Naive thymus-derived CD4-positive, alpha-beta T cell (primary cell): ENCODE measurements at places on chromosomes 2 and 18. TPM values are rescaled to one million over a fixed set of nuclear protein-coding genes. Genes with fewer than 3 reads are reported as not detected.

Gene WNT10A
- total RNA-seq: 4.2 TPM

DNA sequence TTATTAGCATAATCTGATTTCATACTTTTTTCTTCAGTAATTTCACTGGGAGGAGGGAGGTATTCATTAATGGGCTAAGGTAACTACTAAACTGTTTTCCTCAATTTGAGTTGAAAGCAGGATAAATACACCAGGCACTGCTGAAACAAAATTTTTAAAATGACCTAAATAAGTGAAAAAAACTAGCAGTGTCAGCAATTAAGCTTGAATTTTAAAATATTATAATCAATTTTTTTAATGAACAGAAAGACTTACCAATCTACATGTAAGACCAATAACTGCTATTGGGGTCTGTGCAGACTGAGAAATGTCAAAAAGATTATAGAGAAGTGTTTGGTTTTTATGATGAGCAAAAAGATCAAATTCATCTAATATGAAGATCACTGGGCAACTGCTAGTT, 68.4 kb downstream of the ORC4 start:
- no peak for DNase-seq

DNA sequence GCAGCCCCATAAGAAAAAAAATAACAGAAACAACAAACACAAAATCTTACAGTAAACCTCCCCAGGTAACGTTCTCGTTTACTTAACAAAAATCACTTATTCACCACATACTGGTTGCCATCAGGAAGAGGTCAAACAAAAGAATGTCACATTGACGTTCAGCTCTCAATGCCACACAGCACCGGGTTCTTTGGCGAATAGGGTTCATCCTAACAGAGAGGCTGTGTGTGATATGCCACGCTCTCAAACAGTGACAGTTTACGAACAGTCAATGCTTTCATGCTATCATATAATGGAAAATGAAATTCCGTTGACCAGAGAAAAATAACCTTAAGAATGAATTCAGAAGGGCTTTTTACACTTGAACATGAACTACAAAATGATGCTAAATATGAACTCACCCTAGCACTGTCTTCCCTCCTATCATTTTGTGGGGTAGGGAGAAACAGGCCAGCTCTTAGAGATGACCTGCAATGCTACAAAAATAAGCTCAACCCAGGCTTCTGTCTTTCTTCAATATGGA, 2.0 kb downstream of the TMEM163 start:
- no peak for DNase-seq

Gene HOXD12
- not detected for total RNA-seq

GRCh38 chr2:28709101-28709500, 42.5 kb upstream of the PPP1CB start:
- no peak for DNase-seq

Gene HOXD3
- not detected for total RNA-seq

Gene PID1
- total RNA-seq: 4.9 TPM

GRCh38 chr2:176205126-176205525, 16.7 kb downstream of the HOXD1 start:
- DNase-seq: no peak

DNA sequence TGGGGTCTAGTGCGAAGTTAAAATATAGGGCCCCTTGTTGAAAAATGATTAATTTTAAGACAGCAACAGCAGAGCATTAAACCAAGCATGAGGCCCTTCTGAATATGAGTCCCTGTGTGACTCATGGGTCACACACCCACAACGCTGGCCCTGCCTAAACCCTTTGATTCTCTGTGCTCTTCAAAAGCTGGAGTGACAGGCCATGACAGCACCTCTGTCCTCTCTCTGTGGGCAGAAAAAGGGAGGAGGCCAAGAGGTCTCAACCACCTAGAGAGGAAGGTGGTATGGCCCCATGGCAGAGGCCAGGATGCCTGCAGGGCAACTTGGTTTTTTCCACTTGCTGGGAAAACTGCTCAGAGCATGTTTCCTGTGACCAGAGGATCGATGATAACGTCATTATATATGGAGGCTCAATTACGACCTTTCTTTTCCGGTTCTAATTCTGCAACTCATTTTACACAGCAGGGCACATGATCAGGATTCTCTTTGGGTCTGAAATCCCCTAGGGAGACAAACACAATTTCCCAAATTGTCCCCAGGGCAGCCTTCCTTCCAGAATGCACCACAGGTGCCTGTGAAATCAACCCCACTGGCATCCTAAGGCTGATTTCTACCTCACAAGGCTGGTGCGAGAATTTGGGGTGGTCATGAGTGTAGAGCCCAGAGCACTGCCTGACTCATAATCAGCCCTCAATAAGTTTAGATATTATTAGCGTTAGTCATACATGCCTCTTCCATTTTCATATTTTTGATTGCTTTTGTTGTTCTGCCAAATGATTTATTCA, 102.0 kb upstream of the PPP1CB start:
- DNase-seq: no peak

DNA sequence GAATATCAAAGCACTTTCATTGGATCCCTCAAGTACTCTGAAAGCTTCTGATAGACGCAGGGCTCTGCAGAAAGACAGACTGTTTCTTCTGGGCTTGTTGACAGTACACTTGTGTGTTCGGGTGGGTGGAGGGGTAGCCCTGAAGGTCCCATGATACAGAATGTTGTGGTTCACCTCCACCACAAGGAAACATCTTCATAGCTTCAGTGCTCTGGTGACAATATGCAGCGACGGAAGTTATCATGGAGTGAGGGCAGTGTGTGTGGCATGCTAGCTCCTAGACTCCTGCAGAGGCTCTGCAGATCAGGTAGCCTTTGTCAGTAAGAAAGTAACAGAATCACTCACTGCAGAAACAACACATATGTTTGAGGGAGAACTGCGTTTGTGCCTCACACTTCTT, 90.7 kb downstream of the MEIS1 start:
- no peak for DNase-seq

Gene ALLC
- not detected for total RNA-seq

DNA sequence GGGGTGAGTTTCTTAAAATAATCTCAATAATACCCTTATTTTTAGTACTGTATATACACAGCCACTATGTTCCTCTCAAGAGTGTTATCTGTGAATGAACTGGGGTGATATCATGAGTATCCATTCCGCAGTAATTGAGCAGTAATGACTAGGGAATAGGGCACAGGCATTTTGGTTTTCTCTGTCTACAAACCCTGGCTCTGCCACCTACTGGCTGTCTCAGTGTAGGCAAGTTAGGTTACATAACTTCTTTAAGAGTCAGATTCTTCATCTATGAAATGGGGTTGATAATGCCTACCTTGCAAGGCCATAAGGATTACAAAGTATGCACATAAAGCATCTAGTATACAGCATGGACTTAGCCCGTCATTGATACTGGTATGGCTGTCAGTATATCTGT, 555.8 kb downstream of the NRXN1 start:
- DNase-seq: no peak

Gene LYPD6
- not detected for total RNA-seq

Gene C2orf80
- total RNA-seq: not detected

Gene SPP2
- not detected for total RNA-seq

Gene ARHGEF33
- not detected for total RNA-seq

DNA sequence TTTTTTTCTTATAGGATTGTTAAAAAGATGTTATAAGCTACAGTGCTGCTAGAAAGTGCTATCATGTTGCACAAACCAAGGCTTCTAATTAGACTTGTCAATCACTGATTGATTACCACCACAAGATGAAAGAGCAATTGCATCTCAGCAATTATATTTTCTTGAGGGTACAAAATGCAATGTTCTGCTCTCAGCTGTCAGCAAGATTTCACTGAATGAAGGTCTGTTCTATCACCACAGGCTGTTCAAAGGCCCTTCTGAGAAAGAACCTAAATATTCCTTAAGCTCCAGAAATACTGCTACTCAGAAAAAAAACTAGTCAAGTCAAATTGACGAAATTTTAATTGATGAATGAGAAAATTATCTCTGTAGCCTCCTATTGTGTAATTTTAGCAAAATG, 301.9 kb upstream of the KYNU start:
- no peak for DNase-seq

GRCh38 chr2:48754874-48755273, 650 bp downstream of the LHCGR start:
- no peak for DNase-seq

GRCh38 chr18:50928551-50928950, 39.3 kb upstream of the ELAC1 start:
- DNase-seq: no peak

DNA sequence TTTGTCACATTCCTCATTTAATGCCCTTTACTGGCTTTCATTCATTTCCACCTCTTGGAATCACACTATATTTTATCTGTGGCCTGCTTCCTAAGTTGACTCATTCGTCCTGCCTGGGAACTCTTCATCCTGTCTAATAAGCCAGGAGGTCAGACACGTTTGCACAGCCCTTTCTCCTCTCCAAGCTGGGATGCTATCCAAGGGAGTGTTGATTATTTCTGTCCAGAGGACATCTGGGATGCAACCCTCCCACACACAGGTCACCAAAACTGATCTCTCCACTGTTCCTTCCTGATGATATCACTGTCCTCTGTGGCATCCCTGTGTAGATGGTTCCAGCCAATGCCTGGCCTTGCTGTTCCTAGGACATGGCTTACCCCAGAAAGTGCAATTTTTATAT, 79.8 kb upstream of the NOSTRIN start:
- no peak for DNase-seq

DNA sequence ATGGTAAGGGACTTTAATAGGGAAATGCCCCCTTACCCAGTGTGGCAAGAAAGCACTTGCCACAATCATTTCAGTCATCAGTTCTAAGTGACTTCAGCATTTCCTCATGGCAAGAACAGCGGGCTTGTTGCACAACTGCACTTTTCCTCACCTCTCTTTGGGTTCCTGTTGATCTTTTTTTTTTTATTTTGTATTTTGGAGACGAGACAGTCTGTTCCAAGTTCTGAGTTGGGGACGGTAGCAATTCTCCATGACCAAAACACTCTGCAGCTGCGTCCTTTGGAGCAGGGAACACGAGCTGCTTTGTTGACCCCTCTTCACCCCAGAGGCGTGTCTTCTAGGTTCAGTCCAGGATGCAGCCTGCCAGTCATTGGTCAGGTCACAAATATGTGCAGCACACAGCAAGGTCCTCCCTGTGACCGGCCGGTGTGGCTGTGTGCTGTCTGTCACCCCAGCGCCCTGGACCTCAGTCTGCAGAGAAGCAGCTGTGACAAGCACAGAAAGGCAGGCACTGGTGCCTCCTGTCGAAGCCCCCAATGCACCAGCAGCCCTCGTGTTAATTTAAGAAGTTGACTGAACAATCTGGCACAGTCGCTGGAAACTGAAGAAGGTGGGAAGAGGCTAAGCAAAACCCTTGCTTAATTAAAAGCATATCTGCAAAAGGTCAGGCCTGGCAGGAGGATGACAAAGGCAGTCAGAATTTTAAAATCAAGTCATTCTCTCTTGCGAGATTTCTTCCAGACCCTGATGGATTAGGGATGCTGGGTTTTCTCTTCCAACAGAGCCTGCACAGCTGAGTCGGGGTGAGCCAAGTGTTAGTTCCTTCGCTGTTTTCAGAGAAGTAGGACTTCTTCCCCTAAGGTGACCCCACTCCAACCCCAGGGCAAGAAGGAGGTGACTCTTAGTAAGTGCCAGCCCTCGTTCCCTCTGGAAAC, 96.7 kb upstream of the COPS8 start:
- no peak for DNase-seq

Gene CRYGD
- total RNA-seq: not detected

Gene RASGRP3
- total RNA-seq: 7.1 TPM

GRCh38 chr2:60621688-60622429, 68.4 kb upstream of the BCL11A start:
- no peak for DNase-seq

DNA sequence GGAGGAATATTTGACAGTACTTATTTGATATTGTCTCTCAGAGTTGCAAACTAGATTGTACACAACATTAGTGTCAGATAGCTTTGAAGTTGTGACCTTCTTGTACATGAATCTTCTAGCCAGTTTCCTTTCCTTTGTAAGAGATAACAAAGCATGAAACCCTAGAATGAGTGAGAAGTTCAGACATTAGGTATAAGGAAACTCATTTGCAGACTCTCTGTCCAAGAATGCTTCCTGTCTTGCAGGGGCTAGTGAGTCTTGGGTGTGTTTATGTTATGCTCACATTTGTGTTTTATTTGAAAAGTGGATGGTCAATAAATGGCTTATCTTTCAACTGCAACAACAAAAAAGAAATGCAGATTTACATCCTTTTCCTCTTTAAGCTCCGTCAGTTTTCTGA, 1.4 kb downstream of the BOD1L2 start:
- no peak for DNase-seq

DNA sequence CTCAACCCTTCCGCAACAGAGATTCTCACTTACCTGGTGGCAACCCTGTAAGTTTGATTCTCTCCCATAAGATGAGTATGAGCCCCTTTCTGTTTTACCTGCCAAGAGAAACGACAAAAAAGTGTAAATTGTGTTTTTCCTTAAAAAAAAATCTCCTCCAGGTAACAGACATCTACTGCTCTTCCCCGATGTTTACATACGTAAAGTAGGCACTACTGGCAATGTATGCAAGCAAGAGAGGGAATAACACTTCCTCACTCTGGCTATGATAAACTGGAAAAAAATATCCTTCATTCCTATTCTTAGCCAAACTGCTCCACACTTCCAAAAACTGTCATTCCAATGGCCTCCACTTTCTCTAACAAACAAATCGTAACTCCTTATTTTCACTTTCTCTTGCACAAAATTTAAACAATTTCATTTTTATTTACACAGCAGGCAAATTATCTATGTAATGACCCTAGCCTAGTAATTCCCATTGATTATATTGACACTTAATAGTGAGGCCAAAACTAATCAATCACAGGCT, 184.5 kb downstream of the TCF4 start:
- DNase-seq: no peak

DNA sequence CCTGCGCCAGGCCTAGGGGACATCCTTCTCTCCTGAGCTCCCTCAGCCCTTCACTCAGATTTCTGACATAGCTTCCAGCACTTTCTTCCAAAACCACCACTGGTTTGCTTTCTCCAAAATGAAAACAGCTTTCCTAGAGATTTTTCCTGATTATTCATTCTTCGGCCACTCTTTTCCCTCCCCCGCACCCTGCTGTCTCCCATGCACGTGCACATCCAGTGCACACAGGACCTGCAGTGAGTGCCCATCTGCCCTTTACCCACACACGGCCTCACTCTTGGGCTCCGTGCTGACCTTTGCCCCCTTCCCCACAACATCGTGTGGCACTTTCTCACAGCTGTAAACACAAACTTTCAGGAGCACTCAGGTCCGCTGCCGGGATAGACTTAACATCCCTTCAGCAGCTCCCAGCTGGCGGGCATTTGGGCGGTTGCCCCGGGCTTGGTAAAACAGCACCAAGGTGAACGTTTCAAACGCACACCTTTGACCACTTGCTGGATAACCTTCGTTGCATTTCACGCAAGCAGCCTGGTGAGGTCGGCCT, 25.8 kb downstream of the KIF1A start:
- DNase-seq: no peak

- DNase-seq: no peak
Observed at GRCh38 chr2:5913711-5914395, 221.7 kb downstream of the SOX11 start.

- peak; percentile 56 for DNase-seq
Observed at GRCh38 chr2:8488001-8488738, 193.7 kb upstream of the ID2 start.

- DNase-seq: no peak
Observed at GRCh38 chr18:74459889-74460288, 2.8 kb upstream of the DIPK1C start.
